ENCODE measurements at places on chromosomes 13 and 19.
A peak's percentile ranks its signal among the peaks of the same experiment; 100 is the strongest.

- peak; percentile 91 for DNase-seq
Measured at GRCh38 chr19:20039203-20039723, at the start of gene ZNF682. Gene ZNF682 (minus strand): TSS chr19:20039505. CDS start chr19:20039345, 160 bp downstream.

DNA sequence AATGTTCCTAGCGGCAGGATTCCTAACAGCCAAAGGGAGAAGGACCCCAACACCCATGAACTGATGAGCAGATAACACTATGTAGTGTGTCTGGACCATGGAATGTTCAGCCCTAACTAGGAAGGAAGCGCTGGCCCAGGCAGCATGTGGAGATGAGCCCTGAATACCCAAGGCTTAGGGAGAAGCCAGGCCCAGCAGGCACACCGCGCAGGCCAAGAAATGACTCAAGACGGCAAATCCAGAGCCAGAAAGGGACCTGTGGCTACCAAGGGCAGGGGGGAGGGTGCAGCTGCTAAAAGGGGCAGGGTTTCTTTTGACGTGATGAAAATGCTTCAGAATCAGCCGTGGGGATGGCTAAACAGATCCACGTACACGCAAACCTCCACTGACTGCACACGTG is 20.7 kb upstream of the TINCR start:
- no peak for DNase-seq

GRCh38 chr19:8311461-8312260 is 3.5 kb upstream of the CD320 start:
- DNase-seq, result no peak

DNA sequence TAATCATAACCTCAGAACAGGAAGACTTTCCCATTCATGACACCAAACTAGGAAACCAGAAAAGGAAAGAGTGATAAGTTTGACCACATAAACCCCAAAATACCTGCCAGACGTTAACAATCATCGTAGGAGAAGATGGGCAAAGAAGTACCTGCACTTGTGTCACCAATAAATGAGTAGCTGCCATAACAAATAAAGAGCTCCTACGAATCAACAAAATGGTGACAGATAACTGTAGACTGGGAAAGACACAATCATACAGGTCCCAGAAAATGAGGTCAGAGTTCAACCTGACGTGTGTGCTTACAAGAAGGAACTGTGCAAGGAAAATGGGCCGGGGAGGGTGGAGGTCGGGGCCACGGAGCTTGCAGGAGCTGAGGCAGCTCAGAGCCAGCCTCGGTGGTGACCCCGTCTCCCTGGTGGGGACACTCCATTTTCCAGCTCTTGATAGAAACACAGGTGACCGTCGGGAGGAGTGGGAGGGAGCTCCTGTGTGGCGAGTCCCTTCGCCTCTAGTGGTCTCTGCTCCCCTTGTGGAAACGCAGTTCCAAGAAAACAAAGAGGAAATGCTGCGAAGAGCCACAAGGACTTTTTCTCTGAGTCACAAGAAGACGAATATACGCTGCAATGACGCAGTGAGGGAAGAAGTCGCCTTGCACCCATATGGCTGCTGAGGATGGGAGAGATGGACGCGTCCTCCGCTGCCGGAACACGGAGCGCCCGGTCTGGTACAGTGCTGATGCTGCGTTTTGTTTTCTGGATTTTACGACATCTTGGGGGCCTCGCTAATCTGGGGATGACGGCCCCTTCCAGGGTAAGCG is 9.5 kb downstream of the PIP5K1C start:
- no peak for DNase-seq

DNA sequence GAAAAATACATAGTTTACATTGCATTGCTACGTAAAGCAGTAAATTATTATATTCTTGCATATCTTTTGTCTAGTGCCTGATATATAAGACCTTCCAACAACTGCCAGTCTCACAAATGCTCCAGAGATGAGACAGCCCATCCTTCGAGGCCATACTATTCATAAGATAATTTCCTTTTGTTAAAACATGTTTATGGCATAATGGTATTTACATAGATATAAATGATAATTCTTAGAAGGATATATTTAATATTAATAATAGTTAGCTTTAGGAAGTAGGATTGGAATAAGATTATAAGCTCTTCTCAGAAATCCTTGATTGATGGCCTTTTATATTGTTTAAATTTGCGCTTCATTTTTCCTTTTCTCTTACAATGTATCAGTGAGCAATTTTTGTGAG is 1410.1 kb upstream of the MIR17HG start:
- no peak for DNase-seq

DNA sequence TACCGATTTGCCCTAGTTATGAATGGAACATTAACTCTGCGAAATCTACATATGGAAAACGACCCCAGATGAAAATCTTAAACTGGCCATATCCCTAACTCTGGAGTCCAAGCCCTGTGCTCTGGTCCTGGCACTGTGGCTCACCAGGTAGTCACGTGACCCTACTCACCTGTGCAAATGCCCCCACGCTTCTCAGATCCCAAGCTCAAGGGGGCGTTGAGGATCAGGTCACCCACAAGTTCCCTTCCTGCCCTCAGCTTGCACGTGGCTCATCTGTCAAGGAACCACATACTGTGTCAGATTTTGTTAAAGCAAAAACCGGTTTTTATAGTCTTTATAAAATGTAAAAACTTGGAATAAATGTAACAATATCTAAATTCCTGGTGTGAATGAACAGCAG is 324.0 kb downstream of the SHISA2 start:
- peak; percentile 56 for DNase-seq

DNA sequence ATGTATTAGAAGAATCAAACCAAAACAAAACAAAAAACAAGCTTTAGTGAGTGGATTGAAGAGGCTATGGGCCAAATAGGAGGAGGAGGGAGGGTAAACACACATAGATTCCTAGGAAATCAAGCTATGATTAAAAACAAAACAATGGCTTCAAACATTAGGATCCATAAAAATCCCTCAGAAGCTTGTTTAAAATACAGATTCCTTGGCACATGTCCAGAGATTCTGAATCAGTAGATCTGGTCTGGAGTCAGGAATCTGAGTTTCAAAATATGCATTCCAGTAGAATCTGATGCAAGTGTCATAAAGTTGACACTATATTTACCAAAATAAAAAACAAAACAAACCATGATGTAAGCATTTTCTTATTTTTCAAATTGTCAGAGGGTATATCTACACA is 692.8 kb upstream of the SGCG start:
- DNase-seq, result no peak

GRCh38 chr19:29845574-29846176 is 33.9 kb downstream of the CCNE1 start:
- no peak for DNase-seq

DNA sequence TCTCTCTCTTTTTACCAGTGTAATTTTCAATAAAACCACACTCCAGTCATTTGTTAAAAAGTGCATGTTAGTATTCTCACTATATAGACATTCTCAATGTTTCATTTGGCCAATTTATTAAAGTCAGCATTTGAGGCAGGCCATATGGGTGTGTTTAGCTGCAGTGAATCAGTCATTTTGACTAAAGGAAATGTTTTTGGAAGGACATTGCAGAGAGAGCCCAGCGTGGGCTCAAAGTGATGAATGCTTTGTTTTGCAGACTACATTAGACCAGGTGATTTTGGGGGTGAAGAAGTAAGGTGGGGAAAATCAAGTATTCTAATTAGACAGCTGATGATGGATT is 116.7 kb downstream of the POSTN start:
- no peak for DNase-seq

DNA sequence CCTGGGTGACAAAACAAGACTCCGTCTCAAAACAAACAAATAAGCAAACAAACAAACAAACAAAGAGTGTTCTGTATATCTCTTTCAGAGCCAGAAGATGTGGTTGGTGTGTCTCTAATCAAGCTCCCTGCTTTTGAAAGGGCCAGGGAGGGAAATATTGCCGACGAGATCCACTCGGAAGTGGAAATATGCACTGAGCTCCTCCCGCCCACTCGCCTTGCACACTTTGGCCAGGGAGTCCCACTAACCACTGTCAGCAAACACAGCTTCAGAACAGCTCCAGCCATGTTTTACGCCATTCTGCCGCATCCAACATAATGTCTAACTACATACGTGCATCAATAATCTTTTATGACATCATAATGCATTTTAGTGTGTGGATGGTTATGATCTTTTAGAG is 155.5 kb upstream of the VSTM2B start:
- no peak for DNase-seq

DNA sequence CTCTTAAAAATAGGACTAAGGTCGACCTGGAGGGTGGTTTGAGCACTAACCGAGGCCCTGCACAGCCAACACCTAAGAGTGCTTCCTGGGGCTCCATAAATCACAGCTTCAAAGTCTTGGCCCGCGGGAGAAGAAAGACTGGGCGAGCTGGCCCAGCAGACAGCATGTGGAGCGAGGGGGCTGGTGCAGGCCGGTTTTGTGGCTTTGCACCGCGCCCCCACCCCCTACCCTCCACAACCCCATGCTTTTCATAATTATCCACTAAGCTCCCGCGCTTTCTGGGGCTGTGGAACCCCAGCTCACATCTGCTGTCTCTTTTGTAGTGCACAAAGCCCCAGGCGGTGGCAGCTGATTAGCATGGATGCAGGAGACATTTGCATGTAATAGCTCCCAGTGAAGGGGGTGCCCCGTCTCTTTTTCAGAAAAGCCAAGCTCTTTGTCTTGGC is 17.1 kb downstream of the CARM1 start:
- DNase-seq, result no peak

GRCh38 chr19:42540071-42540553 is 11.8 kb upstream of the CEACAM1 start:
- DNase-seq, result peak; percentile 40

DNA sequence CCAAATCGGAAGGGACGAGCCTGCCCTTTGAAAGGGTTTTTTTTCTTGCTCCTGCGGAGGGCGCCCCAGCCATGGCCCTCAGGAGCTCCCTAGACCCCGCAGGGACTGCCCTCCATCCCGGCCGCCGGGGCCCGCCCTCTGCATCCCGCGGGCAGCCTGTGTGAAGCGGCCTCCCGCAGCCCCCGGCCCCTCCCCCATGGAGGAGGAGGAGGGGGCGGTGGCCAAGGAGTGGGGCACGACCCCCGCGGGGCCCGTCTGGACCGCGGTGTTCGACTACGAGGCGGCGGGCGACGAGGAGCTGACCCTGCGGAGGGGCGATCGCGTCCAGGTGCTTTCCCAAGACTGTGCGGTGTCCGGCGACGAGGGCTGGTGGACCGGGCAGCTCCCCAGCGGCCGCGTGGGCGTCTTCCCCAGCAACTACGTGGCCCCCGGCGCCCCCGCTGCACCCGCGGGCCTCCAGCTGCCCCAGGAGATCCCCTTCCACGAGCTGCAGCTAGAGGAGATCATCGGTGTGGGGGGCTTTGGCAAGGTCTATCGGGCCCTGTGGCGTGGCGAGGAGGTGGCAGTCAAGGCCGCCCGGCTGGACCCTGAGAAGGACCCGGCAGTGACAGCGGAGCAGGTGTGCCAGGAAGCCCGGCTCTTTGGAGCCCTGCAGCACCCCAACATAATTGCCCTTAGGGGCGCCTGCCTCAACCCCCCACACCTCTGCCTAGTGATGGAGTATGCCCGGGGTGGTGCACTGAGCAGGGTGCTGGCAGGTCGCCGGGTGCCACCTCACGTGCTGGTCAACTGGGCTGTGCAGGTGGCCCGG is 815 bp downstream of the MAP3K10 start:
- no peak for DNase-seq

DNA sequence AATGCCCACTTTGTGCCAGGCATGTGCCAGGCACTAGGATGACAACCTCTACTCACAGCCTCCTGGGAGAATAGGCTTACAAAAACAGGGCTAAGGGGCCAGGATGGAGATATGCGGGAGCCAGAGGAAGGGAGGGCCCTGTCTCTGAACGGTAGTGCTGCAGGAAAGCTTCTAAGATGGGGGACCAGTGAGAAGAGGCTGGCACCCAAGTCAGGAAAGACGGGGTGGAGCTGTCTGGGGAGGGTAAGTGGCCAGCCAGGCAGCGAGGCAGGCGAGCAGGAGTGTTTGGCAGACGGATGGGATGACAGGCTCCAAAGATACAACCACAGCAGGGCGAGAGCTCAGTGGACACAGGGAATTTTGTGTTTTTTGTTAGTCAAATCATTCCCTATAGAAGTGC is 44.7 kb upstream of the GPI start:
- no peak for DNase-seq

DNA sequence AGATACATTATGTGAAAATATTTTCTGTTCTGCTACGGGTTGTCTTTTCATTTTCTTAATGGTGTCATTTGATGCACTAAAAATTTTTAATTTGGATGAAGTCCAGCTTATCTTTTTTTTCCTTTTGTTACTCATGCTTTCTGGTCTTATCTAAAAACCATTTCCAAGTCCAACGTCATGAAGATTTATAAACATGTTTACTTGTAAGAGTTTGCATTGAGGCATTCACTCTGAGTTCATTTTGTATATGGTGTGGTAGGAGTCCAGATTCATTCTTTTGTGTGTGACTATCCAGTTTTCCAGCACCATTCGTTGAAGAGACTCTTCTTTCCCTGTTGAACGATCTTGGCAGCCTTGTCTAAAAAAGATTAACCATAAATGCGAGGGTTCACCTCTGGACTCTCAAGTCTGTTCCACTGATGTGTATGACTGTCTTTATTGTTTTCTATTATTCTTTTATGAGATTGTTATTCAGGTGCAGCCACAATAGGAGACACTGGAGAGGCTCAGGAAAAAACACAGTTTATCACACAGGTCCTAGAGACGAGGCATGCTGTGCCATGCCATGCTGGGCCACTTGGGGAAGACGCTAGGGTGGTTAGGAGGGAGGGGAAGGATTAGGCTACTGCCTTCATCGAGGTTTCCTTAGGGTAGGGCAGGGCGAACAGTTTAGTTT is 35.0 kb downstream of the NAA16 start:
- DNase-seq, result no peak

DNA sequence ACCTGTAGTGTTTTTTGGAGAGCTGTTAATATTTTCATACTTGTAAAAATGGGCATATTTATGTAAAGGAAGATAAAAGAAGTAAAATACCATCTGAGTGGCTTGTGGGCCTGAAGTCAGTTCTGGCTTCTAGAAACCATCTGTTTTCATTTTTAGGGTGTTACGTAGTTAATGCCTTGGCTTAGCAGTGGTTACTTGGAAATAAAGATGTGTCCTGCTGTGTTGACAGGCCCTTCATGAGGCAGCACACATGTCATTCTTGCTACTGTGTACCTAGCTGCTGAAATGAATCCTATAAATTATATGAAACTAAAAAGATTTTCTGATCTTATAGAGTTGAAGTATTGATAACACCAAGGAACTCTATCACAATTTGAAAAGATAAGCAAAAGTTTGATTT is 16.0 kb downstream of the ILF3 start:
- no peak for DNase-seq

DNA sequence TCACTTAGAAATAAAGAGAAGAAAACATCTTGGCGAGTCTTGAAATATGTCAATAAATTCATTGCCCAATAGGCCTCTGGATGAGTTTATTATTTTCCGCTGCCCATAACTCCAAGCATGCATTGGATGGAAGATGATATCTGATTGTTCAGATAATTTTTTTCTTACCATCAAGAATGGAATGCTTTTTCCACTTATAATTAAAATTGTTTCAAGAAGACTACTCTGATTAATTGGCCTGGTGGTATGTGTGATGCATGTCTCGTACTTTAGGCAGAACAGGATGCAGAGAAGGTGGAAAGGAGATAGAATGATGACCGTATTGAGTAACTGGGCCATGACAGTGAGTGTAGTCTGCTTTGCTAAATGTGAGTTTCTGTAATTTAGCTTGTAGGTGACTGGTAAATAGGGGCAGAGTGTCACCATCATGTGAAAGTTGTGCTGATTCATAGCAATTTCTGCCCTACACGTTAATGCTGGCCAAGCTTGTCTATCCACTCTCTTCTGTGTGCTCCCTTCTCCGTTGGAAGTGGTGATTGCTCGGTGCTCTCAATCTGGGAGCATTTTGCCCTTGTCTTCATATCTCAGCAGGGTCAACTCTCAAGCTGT is 13.5 kb upstream of the SPATA13 start:
- no peak for DNase-seq
